ENCODE measurements at places on chromosomes 1 and 21.

- no peak for DNase-seq
These were observed 121.4 kb downstream of the ATG4C start for GRCh38 chr1:62905309-62905708.

GRCh38 chr21:35627462-35627861, 432.9 kb downstream of the SETD4 start:
- DNase-seq, result no peak

DNA sequence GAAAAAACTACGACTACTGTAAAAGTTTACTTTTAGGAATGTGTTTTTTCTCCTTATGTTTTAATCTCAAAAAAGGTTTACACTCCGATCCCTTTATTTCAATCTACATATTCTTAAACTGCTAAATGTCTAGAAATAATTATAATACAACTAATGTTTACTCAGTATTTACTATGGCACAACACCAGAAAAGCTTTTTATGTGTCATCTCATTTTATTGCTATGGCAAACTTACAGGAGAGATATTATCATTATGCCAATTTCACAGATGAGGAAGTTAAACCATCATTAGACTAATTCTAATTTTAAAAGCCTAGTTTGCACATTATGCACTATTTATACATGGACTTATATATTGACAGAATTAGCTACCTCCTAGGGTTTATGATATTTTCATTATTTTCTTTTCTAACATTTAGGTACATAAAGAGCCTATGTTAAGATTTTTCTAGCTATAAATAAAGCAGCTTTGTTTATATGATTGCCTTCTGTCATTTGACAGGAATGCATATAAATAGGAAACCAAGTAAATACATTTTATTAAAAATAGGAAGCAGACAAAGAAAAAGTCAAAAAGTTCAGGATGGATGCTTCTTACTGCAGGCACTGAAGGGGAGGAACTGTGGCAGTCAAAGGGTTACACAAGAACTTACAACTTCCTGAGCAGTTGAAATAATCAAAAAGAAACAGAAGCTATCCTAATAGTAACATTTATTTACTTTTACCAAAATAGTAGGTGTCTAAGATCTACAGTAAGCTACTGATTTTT, 442.4 kb downstream of the LTN1 start:
- no peak for DNase-seq

- no peak for DNase-seq
These were observed 169.5 kb downstream of the ATP6V1G3 start for GRCh38 chr1:198370996-198371395.

GRCh38 chr1:15667362-15667761, 16.8 kb upstream of the PLEKHM2 start:
- DNase-seq, result no peak

DNA sequence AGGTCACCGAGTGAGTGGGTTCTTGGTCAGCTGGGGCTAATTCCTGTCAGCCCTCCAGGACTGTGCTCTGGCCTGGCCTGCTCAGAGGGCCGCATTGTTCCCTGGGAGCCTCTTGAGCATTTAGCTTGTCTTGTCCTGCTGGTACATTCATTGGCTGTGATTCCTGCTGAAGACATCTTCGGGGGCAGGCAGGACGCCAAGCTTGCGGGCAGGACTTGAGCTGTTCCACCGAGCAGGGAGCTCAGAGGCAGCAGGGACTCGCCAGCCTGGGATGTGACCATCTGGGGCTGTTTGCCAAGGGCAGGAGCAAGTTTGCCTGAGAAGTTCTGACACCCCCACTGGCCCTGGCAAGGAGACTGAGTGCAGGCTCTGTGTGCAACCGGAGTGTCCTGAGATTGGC, 7.0 kb upstream of the SLC26A9 start:
- no peak for DNase-seq

DNA sequence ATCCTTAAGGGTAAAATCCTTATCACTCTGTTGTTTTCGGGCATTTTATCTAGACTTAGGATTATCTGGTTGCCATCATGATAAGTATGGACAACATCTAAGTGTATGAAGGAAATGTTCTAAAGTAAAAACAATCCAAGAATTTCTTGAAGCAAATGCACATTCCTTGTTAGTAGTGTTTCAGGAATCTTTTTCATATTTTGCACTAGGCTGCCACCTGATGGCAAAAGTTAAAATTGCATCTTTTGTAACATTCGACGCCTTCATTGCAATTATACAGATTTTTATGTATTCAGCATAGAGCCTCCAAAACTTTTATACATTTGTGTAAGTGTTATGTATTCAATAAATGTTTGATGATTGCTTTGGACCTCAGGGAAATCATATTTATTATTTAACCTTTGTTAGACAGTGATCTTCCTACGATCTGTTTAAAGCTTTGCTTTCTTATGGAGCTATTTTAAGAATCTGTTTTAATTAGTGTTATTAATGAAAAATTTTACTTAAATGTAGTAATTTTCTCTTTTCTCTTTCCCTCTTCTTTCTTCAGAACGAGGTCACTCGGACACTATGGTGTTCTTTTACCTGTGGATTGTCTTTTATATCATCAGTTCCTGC, 49.4 kb upstream of the KIAA1614 start:
- DNase-seq, result no peak

DNA sequence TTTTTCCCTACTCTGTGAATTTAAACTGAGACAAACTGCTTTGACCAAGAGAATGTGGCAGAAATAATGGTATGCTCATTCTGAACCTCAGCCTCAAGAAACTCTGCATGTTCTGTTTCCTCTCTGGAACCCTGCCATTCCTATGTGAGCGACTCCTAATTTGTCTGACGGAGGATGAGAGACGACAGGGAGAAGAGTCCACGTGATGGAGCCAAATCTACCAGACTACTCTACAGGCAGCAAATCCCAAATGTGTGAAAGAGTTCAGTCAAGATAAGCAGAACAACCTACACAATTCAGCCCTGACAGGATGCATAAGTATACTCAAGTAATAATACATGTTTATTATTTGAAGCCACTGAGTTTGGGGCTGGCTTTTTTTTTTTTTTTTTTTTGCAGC, 153.5 kb downstream of the DPYD start:
- no peak for DNase-seq

GRCh38 chr1:56068908-56069307, 510.5 kb downstream of the PLPP3 start:
- no peak for DNase-seq

- no peak for DNase-seq
These were observed 402.2 kb downstream of the SMYD3 start for GRCh38 chr1:246104927-246105326.

DNA sequence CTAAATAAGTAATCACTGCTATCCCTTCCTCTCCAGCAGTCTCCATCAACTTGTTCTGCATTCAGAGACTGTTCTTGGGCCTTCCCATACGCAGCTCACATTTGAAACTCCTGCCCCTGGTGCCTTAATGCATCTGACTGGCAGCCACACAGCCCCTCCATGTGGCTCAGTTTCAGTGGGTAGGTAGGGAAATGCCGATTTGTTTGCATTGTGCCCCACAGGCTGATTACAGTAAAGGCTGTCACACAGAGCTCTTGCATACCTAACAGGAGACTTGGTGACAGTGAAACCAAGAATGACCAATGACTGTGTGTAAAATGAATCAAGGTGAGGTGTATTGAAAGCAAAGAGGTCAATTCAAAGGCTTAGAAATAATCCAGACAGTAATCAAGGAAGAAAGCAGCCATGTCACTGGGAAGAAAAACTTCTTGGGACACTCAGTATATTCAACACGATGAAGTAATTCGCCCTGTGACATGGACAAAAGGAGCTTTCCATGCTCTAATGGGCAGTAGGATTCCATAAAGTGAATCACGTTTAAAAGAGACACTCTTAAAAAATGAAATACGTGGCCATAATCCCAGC, 12.7 kb upstream of the B3GALNT2 start:
- DNase-seq, result no peak

DNA sequence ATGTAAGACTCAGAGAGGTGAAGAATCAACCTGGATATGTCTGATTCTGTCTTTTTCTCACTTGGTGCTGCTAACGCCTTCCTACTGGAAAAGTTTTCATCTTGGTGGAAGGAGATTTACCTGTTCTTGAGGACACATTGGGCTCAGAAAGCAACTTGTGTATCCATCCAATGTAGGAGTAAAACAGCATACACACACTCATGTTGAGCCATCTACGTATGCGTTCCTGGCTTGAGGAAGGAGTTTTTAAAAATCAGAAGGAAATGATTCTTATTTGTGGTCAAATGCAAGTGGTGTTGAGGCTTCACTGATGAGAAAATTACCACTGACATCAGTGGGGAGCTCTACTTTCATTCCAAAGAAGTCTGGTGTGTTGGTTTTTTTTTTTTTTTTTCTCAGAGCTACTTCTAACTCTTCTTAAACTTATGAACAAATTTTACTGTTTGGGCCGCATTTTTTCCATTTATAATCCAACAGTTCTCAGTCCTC, 25.6 kb downstream of the XCL2 start:
- DNase-seq, result no peak

- DNase-seq, result no peak
These were observed 14.5 kb downstream of the SAMD11 start for GRCh38 chr1:938088-938683.

- DNase-seq, result no peak
These were observed 12.6 kb upstream of the DENND1B start for GRCh38 chr1:197787623-197788536.

All from activated CD4-positive, alpha-beta T cell treated with anti-CD3 and anti-CD28 coated beads for 1 hour (primary cell).